ENCODE measurements at places on chromosomes 2 and 18.

DNA sequence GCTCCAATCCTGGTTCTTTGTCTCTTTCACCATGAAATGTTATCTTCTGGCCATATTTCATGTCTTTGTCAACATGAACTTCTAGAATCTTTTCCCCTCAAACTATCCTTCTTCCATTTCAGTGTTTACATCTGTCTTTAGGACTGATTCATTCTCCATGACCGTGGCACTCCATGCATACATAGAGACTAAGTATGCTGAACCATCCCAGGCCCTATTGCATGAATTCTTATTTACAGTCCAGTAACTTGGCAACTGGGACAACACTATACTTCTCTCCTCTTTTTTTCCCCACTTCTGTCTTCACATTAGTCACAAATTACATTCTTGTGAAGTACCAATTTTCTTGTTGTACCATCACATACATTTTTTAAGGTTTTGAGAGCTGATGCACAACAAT lies 109.8 kb upstream of the GALNT13 start:
- no peak for DNase-seq

DNA sequence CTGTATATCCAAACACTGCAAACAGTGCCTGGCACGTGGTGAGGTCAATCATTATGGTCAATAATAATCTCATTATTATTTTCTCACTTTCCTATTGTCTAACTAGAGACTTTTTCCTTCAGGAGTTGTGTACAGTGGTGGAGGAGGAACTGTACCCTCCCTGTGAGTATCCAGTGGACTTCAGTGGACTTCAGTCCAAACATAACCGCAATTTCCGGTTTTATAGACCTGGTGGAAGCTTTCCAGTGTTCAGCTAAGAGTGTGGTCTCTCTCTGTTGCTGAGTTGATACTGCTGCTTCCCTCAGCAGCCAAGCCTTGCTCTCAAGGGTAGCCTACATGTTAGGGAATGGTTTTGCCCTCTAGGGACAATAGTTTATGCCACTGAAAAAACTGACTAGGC lies 447.1 kb downstream of the TMEM182 start:
- no peak for DNase-seq

DNA sequence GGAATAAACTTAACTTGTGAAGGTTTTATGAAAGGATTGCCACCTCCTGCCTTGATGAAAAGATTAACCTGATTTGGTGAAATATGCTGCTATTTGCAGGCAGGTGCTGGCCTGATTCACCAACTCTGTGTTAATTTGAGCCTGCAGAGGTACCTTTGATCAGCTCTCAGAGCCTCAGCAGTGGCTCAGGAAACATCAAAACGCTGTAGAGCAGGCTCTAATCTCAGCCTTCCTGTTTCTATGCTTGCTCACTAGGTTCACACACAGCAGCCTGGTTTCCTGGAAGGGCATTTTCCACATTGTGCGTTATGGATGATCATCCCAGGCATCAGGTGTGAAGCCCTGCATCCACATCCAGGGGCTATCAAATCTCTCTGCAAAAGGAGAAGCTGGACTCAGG lies 16.9 kb downstream of the TGIF1 start:
- DNase-seq, result no peak

GRCh38 chr2:29660201-29660600 lies 261.2 kb downstream of the ALK start:
- no peak for DNase-seq

GRCh38 chr2:64795024-64795592 lies 141.4 kb upstream of the SERTAD2 start:
- no peak for DNase-seq

GRCh38 chr2:60295636-60295962 lies 257.9 kb downstream of the BCL11A start:
- DNase-seq, result no peak

GRCh38 chr18:78323453-78324197 lies 656.0 kb upstream of the SALL3 start:
- DNase-seq, result no peak
